ENCODE measurements at places on chromosomes 11 and 22. TPM values are rescaled to one million over a fixed set of nuclear protein-coding genes. Genes with fewer than 3 reads are reported as not detected.

GRCh38 chr11:17648528-17648927, 70.8 kb upstream of the MYOD1 start:
- H3K4me1 ChIP-seq: no peaks in the 10 kb centered on the region
- H3K27ac ChIP-seq: no peak overlapping the region
- H3K27me3 ChIP-seq: peaks cover 21% of the 10 kb centered on the region
- no peaks in the 10 kb centered on the region for H3K36me3 ChIP-seq

DNA sequence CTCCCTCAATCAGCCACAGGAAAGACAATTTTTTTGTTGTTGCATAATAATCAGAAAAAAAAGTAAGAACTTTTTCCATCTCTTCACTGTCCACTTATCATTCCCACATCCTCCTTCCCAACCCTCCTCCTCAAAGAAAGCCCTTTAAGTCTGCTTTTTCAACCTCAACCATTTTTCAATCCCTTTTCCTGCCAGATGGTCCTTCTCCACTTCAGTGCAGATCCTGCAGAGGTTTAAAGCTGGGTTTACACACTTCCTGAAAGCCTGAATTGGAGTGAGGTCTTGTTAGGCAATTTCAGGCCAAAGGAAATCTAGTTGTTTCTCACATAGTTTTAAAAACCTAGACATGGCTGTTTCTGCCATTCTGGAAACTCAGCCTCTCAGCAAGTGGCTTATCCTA, 78.3 kb downstream of the RPL27A start:
- H3K27me3 ChIP-seq: no peaks in the 10 kb centered on the region
- H3K27ac ChIP-seq: peak overlapping the region; percentile 56
- H3K36me3 ChIP-seq: peaks cover 5% of the 10 kb centered on the region
- H3K4me3 ChIP-seq: no peak overlapping the region

- H3K4me3 ChIP-seq: no peak overlapping the region
- no peaks in the 10 kb centered on the region for H3K27me3 ChIP-seq
- no peaks in the 10 kb centered on the region for H3K36me3 ChIP-seq
- peaks cover 10% of the 10 kb centered on the region for H3K4me1 ChIP-seq
- DNase-seq: no peak
- H3K27ac ChIP-seq: peak overlapping the region; percentile 83
These were observed 37.7 kb upstream of the TFIP11 start for GRCh38 chr22:26549902-26550497.

DNA sequence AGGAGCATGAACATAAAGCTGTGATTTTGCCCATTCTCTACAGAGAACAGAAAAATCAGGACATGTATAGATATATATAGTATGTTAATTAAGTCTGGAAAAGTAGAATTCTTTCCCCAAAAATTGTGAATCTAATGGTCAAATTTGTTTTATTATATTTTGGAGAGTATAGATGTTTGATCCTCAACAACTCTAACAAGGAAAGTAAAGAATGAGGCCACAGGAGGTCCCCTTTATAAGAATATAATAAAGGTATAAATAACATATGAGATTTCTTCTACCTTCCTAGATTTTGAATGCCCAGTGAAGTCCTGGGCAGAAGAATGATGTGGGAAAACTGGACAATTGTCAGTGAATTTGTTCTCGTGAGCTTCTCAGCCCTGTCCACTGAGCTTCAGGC, at the start of gene OR10A4:
TSS of gene OR10A4 (plus strand) at position 301 of the 400 bp plus-strand sequence. CDS start at position 324, 23 bp downstream.
- no peak within 1 kb of the TSS for H3K27ac ChIP-seq
- H3K4me1 ChIP-seq: no peaks in the 10 kb centered on the region
- DNase-seq: no peak

GRCh38 chr22:37435970-37436603, 8.8 kb upstream of the ELFN2 start:
- DNase-seq: no peak
- no peaks in the 10 kb centered on the region for H3K36me3 ChIP-seq
- no peak overlapping the region for H3K4me3 ChIP-seq
- peaks cover 38% of the 10 kb centered on the region for H3K27me3 ChIP-seq
- no peaks in the 10 kb centered on the region for H3K4me1 ChIP-seq
- H3K27ac ChIP-seq: no peak overlapping the region

DNA sequence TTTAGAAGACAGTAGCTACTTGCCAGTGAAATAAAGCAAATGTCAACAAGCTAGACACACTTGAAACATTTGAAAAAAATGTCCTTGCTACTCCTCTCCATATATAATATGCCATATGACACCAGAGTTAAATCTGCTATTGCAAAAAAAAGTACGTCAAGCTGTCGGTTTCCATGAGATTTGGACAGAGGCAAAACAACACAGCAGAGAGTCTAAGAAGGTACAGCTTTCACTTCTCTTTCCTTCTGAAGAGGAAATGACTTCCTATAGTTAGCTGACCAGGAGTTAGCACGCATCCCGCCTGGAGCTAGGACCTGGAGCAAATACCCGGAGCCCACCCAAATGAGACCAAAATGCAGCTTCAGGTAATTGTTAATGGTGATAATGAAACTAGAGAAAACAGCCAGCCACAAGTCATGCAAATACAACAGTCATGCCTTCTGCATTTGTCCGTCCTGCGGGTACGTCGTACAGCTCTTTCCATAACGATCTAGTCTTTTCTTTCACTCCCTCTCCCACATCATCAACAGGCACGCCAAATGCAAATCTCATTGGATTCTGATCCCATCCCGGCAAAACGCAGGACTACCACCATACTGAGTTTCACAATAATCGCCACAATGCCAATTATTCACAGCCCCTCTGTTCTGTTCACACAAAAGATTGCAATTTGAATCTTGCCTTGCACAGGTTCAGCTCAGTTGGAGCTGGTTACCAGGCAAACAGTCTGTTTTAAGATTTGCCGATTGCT, 395.0 kb upstream of the CCDC90B start:
- H3K4me3 ChIP-seq: no peak overlapping the region
- H3K27me3 ChIP-seq: peaks cover 7% of the 10 kb centered on the region
- no peaks in the 10 kb centered on the region for H3K36me3 ChIP-seq
- no peak for DNase-seq
- H3K4me1 ChIP-seq: no peaks in the 10 kb centered on the region
- H3K27ac ChIP-seq: no peak overlapping the region

Gene SCGB2A2
- not detected for total RNA-seq

- no peak overlapping the region for H3K27ac ChIP-seq
- H3K4me1 ChIP-seq: no peaks in the 10 kb centered on the region
- DNase-seq: no peak
These were observed 177.2 kb downstream of the OPCML start for GRCh38 chr11:133355095-133355494.

DNA sequence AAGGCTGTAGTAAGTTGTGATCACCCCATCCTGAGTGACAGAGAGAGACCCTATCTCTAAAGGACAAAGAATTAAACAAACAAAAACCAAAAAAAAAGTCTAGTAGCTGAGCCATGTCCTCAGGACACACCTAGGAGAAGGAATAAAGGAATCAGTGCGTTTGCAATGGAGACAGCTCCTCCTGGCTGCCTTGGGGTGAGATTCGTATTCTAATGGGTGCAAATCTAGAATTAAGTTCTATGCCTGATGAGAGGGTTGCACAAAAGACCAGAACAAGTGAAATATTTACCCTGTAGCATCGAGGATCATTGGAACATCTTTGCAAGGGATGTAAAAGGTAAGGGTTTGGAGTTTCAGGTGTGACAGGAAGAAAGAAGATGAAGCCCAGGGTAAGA, 70.3 kb upstream of the BMAL1 start:
- H3K4me1 ChIP-seq: peaks cover 5% of the 10 kb centered on the region
- H3K4me3 ChIP-seq: no peak overlapping the region
- H3K36me3 ChIP-seq: no peaks in the 10 kb centered on the region
- DNase-seq: no peak

GRCh38 chr11:3836903-3837302, 3.9 kb downstream of the RHOG start:
- peak; percentile 36 for DNase-seq
- peak overlapping the region; percentile 74 for H3K27ac ChIP-seq
- no peaks in the 10 kb centered on the region for H3K27me3 ChIP-seq
- H3K36me3 ChIP-seq: no peaks in the 10 kb centered on the region
- peak overlapping the region; percentile 97 for H3K4me3 ChIP-seq

- H3K4me3 ChIP-seq: no peak overlapping the region
- no peak for DNase-seq
- H3K4me1 ChIP-seq: peaks cover 21% of the 10 kb centered on the region
- H3K27me3 ChIP-seq: no peaks in the 10 kb centered on the region
- H3K27ac ChIP-seq: no peak overlapping the region
These were observed 60.2 kb downstream of the LINC01488 start for GRCh38 chr11:69541501-69542313.

DNA sequence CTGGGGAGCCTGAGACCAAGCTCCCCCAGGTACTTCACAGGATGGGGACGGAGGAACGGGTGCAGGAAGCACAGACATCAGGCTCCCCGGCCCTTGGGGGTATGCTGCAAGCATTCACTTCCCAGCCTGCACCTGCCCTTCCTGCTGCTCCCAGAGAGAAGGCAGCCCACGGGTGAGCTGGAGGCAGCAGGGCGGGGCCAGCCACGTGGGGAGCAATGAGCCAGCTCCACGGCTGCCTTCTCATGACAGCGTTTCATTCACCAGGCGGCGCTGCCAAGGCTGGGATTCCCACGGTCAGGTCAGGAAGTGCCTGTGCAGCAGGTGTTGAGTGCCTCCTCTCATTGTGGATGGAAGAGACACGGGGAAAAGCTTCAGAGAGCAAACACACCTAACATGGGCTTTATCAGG, 14.5 kb upstream of the PHLDA2 start:
- no peak overlapping the region for H3K27ac ChIP-seq
- no peaks in the 10 kb centered on the region for H3K36me3 ChIP-seq
- H3K4me3 ChIP-seq: no peak overlapping the region
- no peaks in the 10 kb centered on the region for H3K27me3 ChIP-seq
- peaks cover 5% of the 10 kb centered on the region for H3K4me1 ChIP-seq

Gene NOX4
- 1.7 TPM for total RNA-seq

DNA sequence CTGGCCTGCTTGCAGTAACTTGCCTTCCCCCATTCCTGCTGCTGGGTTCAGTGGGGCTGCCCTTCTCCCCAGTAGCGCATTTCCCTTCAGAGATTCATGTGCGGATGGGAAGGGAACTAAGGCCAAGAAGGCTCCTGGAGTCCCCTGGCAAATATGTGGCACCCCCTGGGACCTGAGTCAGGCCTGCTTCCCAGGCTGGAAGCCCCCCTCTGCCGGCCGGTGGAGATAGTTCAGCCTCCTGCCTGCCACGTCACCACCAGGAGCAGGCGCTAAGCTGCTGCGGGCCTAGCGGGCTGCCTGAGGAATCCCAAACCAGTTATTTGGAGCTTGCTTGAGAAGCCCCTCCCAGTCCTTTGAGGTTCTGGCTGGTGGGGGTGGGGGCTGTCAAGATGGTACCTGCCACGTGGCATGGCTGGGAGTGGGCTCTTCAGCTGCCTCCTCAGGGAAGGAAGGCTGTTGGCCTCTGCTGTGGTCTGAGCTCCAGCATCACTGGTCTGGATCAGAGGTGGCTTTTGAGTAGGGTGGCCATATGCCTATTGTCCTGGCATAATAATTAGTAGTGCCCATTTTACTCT, 2.0 kb downstream of the SERPINH1 start:
- peaks cover 88% of the 10 kb centered on the region for H3K4me1 ChIP-seq
- no peaks in the 10 kb centered on the region for H3K27me3 ChIP-seq
- H3K36me3 ChIP-seq: peaks cover 40% of the 10 kb centered on the region
- peak; percentile 62 for DNase-seq

Gene GSTT2
- not detected for total RNA-seq

Data from heart right ventricle (tissue), 16 donors.